Myocyte (in vitro differentiated cells): ENCODE measurements at places on chromosomes 4 and X. TPM values are rescaled to one million over a fixed set of nuclear protein-coding genes. Genes with fewer than 3 reads are reported as not detected.
A peak's percentile ranks its signal among the peaks of the same experiment; 100 is the strongest.

GRCh38 chrX:31320740-31321139, 248.9 kb upstream of the FTHL17 start:
- DNase-seq, result no peak

DNA sequence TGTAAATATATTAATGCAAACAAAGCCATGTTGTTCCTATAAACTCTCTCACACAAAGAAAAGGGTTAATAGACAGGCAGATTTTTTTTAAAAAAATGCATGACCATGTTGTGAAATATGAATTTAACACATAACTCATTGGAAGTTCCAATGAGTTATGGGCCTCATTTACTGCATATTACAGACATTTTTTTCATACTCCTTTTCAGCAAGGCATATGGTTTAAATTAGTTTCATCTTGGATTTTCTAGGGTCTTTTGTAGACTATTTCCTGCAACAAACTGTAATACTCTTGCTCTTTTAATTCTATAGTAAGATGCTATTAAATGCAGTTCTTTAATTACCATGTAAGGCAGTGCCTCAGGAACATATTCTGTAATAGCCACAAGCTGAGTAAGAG, 323.1 kb downstream of the GBA3 start:
- no peak for DNase-seq

GRCh38 chr4:153345012-153345981, 809 bp downstream of the MND1 start:
- DNase-seq, result peak; percentile 56

DNA sequence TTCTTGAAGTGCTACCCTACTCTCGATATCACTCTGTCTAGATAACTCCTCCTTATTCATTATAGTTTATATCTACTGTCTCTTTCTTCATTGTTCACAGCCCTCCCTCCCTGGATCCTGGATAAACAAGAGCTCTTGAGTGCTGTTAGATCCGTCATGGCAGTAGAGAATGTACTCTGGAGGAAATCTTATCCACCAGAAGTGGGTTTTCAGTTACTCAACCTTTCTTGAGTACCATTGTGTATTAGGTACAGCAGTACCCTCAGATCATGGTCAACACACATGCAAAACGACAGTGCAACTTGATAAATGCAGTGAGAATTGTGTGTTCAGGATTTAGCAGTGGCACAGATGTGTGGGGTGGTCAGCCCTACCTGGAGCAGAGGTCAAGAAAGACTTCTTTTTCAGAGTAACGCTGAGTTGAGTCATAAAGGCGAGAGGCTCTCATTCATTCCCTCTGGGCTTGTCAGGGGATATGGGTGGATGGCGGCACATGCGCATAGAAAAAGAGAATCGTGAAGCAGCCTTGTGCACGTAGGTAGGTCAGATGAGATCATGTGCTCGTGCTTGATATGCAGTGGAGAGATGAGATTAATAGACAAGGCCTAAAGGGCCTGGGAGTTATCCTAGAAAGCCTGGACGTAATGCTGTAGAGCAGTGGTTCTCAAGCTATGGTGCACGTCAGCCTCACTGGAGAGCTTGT, 89.5 kb downstream of the SNX25 start:
- no peak for DNase-seq

DNA sequence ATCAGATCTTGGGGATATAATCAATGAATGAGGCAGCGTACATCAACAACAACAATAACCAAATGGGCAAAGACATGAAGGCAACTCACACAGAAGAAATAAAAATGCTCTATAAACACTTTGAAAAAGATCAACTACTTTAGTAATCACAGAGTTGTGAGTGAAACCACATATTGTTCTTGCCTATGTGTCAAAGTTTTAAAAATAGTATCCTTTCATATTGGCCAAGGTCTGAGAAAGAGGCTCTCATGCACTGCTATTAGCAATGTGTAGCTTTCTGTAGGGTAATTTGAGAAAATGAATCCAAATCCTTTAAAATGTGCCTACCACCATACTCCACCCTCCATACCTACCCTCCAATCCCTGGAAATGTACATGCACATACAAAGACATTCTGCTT, 25.0 kb downstream of the COQ2 start:
- peak; percentile 27 for DNase-seq

DNA sequence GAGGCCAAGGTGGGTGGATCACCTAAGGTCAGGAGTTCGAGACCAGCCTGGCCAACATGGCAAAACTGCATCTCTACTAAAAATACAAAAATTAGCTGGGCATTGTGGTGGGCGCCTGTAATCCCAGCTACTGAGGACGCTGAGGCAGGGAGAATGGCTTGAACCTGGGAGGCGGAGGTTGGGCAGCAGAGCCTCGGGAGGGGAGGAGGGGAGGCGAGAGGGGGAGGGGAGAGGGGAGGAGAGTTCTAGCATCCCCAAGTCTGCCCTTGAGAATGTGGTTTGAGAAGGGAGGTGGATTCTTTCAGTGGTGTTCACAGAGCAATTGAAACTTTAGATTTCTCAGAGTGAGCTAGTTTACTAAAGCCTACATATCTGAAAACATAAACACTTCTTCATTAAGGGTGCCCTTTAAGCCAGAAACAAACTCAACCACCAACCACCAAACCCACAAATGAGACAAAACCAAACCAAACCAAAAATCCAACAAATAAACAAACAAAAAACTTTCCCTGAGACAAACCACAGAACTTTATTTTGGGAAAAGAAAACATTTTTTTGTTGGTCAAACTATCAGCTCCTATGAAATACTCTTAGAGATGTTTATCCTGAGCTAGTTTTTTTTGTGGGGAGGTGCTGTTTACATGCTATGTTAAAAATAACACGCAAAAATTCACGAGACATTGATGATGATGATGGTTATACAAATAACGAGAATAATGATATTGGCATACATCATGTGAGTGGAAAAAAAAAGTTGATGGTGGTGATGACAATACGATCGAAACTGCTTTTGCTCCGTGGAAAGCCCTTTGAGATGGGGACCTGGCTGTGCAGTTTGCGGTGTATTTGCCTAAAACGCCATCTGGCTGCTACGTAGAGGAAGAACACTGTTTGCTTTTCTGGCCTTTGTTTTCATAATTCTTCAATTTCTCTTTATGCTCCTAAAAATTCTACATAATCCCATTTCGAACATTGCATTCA, 98.2 kb upstream of the PRKX start:
- DNase-seq, result peak; percentile 32

GRCh38 chr4:41661442-41662076, 87.0 kb downstream of the PHOX2B start:
- peak; percentile 71 for DNase-seq

DNA sequence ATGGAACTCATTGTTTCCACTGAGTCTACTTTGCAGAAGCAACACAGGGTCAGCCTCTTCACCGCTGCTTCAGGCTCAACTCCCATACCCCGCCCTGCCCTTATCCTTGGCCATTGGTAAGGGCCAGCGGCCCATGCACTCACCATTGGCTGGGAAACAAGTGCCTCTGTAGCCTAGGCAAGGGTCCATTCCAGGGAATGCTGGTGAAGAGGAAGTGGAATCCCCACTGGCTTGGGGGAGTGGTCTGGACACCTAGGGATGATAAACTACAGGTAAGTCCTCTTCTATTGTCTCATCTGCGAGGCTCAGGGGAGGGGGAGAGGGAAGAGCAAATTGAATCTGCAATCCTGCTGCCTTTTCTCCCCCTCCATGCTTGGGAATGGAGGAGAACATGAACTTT, 153.1 kb downstream of the SH3BGRL start:
- DNase-seq, result no peak

LIMCH1 gene
- 67.7 and 83.0 TPM in 2 replicates for total RNA-seq

NOCT gene
- 12.9 and 24.0 TPM in 2 replicates for total RNA-seq

PCDH7 gene
- 50.9 and 87.5 TPM in 2 replicates for total RNA-seq

HTN1 gene
- total RNA-seq, result not detected in 2 replicates

SRPX2 gene
- total RNA-seq, result 42.1 and 67.7 TPM in 2 replicates

F8A2 gene
- total RNA-seq, result 0.36 TPM in 1 of 2 replicates, not detected in the other
